Stimulated activated CD8-positive, alpha-beta memory T cell treated with anti-CD3 and anti-CD28 coated beads, Interleukin-12 subunit alpha, Interleukin-12 subunit beta, amount 100 ng/mL, for 1 hour (primary cell): ENCODE measurements at places on chromosomes 16 and 17.

GRCh38 chr16:22352140-22352539 lies 22.3 kb downstream of the CDR2 start:
- no peak for DNase-seq

DNA sequence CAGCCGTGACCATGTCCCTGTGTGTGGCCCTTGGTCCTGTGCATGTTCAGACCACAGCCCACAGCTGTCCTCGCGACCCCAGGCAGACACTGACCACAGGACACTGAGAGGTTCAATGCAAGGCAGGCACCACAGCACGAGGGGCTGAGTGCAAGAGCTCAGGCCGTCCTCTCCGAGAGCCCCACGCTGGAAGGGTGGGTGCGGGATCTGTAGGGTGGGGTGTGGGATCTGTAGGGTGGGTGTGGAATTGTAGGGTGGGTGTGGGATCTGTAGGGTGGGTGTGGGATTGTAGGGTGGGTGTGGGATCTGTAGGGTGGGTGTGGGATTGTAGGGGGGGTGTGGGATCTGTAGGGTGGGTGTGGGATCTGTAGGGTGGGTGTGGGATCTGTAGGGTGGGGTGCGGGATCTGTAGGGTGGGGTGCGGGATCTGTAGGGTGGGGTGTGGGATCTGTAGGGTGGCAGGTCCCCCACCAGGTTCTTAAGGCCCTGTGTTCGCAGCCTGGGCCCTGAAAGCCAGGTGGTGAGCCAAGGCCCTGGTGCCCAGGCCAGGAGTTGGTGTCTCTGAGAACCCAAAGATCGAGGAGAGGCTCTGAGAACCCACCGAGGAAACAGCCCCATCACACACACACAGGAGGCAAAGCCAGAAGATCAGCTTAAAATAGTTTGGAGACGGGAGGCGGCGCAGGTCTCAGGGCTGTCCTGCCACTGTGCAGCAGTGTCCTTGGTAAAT lies 48.2 kb downstream of the METRNL start:
- no peak for DNase-seq

- DNase-seq = no peak
Observed at GRCh38 chr16:72419638-72420037, 247.7 kb upstream of the PMFBP1 start.

- DNase-seq = no peak
Observed at GRCh38 chr17:65222214-65222738, 85.1 kb downstream of the RGS9 start.

DNA sequence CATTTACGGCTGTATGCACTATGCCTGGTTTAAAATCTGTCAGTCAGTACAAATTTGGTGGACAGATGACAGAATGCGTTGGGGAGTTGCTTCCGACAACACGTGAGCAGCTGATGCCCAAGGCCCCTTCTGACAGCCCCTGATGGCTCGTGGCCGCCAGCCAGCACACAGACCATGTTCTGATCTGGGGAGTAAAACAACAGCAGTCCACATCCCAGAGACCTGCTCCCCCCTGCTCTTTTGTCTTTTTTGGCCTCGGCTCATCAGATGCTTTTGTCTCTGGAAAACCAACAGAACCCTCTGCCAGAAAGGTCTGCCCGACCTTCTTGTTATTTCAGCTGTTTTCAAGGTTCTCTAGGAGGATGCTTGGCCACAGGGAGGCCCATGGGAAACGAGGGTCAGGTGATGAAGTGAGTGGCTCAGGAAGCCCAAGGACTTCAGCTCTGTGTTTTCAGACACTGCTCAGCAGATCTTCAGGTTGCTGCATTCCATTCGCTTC lies 10.8 kb downstream of the ARSG start:
- no peak for DNase-seq

DNA sequence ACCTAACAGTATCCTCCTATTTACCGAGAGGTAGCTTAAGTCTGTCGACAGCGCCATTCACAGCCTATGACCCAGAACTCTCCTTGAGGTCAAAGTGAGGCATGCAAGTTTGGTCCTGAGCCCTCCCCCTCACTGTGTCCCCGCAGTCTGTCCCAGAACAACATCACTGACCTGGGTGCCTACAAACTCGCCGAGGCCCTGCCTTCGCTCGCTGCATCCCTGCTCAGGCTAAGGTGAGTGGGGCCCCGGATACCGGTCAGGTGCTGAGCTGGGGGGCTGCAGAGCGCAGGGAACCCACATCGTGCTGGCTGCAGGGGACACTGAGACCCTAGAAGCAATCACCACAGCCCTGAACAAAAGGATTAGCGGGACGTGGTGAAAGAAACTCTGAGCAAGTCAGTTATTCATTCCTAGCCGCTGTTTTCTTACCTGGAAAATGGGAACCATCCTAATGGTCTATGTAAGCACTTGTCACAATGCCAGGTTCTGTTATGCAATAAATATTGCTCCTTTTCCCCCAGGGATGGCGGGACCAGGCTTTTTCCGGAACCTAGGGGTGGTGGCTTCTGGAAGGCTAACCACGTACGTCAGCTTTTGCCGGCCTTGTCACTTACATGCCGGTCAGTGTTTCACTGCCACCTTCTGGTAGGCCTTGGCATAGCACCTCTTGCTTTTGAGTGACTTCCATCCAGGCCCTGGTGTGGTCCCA lies 23.8 kb downstream of the DEXI start:
- DNase-seq = peak; percentile 57

- DNase-seq = no peak
Observed at GRCh38 chr17:1562176-1562643, 382 bp downstream of the PITPNA start.

- no peak for DNase-seq
Observed at GRCh38 chr17:60586288-60586974, 13.6 kb upstream of the PPM1D start.

GRCh38 chr16:27726621-27727261 lies 176.8 kb downstream of the KATNIP start:
- no peak for DNase-seq

DNA sequence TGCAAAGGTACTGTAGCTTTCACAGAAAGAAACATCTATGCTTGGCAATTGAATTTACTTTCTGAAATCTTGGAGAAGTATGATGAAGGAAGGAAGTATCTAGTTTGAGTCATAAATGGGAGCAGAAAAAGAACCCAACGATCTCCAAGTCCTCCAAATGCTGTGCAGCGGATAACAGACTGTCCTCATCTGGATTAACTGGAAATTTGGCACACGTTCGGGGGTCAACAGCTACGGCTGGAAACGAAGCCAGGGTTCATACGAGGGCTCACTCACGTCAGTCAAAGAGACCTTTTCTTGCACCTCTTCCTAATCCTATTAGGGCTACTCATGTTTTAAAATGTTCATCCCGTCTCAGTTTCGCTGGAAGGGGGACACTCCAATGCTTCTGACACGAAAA lies 152.0 kb downstream of the ZFHX3 start:
- no peak for DNase-seq

GRCh38 chr17:49472527-49472926 lies 22.6 kb upstream of the NGFR start:
- DNase-seq = no peak

DNA sequence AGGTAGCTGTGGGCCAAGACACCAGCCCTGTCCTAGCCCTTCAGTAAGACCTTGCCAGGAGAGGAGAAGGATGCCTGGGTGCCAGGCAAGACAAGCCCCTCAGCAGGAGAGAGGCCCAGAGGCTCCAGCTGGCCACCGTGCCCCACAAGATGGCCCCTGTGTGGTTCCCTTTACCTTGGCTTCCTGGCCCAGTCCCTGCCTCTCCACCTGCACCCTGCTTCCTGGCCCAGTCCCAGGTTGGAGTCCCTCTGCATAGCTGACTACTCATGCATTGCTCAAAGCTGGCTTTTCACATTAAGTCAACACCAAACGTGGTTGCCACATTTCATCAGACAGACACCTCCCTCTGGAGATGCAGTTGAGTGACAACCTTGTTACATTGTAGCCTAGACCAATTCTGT lies 4.0 kb downstream of the SYNGR3 start:
- DNase-seq = no peak

DNA sequence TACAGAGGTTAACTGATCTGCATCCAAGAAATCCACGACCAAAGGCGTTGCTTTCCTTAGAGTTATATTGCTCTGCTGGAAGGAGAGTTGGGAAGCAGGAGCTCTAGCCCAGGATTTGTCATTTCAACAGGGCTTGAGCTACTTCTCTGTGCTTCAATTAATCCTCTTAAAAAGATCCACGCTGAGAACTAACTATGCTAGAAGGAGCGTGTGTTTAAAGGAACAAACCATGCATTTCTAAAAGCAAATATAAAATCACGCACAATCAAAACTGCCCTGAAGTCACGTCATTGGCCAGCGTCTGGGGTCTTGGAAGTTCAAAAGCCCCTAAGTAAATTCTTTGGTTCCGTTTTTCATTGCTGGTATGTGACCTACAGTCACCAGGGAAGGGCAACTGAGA lies 1.1 kb downstream of the ARL6IP1 start:
- DNase-seq = no peak

DNA sequence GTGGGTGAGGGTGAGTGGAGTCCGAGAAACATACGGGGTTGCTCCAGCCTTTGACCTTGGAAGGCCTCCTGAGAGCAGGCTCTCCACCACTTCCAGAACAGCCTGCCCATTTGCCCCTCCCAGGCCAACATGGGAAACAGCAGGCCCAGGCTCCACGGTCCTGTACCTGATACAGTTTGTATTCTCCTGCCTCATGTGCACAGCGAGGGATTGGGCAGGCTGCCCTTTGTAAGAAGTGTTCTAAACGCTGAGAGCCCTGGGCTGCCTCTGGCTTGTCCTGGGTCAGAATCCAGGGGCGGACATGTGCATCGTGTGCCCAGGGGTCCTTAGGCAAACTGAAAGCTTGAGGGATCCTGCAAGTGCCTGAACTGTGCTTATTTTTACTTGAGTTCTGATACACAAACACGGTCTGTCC lies 3.4 kb upstream of the CBX2 start:
- no peak for DNase-seq

- no peak for DNase-seq
Observed at GRCh38 chr17:31216031-31216751, 80.8 kb downstream of the OMG start.

DNA sequence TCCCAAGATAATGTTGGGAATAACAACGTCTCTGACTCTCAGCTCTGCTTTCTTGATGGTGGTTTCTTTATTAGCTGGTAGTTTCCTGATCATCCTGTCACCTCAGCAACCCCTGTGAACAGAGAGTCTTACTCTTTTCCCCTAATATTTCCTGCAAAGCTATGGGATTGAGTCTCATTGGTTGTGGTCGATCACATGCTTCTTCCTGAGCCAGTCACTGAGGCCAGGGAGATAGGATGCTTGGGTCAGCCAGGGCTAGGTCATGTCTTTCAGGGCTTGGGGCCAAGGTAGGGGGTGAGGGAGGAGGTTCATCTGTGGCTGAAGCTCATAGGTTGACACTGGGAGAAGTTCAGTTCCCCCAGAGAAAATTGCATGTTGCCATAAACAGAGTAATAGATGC lies 114.3 kb downstream of the ABCC1 start:
- no peak for DNase-seq

- no peak for DNase-seq
Observed at GRCh38 chr16:58809213-58809612, 75.1 kb upstream of the GOT2 start.

DNA sequence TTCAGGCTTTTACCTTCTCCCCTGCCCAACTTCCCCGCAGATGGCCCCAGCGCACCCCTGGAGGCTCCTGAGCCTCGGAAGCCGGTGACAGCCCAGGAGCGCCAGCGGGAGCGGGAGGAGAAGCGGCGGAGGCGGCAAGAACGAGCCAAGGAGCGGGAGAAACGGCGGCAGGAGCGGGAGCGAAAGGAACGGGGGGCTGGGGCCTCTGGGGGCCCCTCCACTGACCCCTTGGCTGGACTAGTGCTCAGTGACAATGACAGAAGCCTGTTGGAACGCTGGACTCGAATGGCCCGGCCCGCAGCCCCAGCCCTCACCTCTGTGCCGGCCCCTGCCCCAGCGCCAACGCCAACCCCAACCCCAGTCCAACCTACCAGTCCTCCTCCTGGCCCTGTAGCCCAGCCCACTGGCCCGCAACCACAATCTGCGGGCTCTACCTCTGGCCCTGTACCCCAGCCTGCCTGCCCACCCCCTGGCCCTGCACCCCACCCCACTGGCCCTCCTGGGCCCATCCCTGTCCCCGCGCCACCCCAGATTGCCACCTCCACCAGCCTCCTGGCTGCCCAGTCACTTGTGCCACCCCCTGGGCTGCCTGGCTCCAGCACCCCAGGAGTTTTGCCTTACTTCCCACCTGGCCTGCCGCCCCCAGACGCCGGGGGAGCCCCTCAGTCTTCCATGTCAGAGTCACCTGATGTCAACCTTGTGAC lies 3.6 kb downstream of the MAPK7 start:
- DNase-seq = no peak

- no peak for DNase-seq
Observed at GRCh38 chr17:29246628-29247027, at the start of gene CRYBA1. Gene CRYBA1, plus strand, starts transcription at chr17:29246859. Its CDS starts 5 bp downstream, at chr17:29246864.

DNA sequence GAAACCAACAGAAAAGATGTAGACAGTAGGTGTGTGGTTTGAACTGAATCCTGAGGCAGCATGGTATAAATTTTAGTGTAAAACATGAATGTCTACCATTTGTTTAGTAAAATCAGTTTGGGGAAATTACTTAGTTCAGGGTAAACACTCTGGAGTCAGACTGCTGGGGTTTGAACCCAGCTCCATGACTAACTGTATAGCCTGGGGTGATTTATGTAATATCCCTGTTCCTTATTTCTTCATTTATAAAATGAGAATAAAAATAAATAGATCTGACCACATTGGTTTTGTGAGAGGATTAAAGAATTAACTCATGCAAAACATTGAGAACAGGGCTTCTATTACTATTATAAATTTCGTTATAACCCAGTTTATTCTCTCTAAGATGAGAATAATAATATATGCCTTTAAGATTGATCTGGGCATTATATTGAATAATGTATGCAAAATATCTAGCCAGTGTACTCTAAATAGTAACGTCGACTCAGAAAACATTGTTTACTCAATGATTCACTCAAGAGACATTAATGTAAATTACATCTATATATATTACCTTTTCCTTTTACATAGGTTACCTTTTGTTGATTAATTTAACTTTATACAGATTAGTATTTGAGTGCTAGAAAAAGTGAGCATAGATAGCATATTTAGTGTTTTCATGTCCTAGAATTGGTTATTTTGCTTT lies 120.6 kb upstream of the KCNJ16 start:
- no peak for DNase-seq

DNA sequence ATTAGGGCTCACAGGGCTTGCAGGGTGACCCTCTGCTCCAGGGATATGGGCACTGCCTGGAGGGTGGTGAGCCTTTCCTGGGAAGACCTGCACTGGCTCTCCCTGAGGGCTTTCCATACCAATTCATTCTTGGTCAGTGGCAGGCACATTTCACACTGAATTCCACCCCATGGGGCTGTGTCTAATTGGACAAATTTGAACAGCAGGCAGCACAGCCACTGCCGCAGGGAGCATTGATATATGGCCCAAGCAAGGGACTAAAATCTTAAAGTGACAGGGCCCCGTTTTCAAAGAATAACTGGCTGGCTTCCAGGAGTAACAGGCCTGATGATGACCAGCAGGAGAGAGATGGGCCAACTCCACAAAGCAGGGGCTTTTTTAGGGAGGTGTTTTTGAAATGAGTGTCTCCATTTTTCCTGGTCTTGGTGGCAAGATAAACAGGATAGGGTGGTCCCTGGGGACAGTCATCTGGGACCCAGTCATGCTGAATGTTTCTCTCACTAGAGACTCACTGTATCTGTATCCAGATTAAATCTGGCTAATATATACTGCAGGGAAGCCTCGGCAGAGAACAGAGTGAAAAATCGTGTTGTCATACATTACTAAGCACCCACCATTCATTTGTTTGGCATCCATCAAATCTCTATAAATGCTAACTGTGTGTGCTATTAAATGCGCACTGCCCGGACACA lies 74.1 kb upstream of the TBX2 start:
- no peak for DNase-seq
